ENCODE measurements at places on chromosomes 1 and 21. TPM values are rescaled to one million over a fixed set of nuclear protein-coding genes. Genes with fewer than 3 reads are reported as not detected.

Gene NUP210L
- total RNA-seq, result 0.41 TPM

Gene MYOC
- total RNA-seq, result under 0.01 TPM

Gene SELENBP1
- total RNA-seq, result 6.5 TPM

Gene OLIG2
- 14.7 TPM for total RNA-seq

Gene MX2
- 0.41 TPM for total RNA-seq

Gene COL6A2
- 15.5 TPM for total RNA-seq

Gene SPRR2G
- not detected for total RNA-seq

Gene FTCD
- total RNA-seq, result 0.41 TPM

Gene CLIC4
- 106 TPM for total RNA-seq

Gene TDRD5
- total RNA-seq, result 2.9 TPM

Gene ANGPTL1
- 2.0 TPM for total RNA-seq

Gene TMEM52
- 1.6 TPM for total RNA-seq

Gene CD2
- total RNA-seq, result not detected

Gene LCE2A
- total RNA-seq, result not detected

Gene NSL1
- total RNA-seq, result 60.3 TPM

Gene CFHR5
- total RNA-seq, result not detected

Gene RGS8
- total RNA-seq, result 39.5 TPM

Gene DYNLT5
- 1.2 TPM for total RNA-seq

Gene SH2D1B
- not detected for total RNA-seq

Gene LCE1C
- not detected for total RNA-seq

Gene DNAJC6
- 120 TPM for total RNA-seq

Gene NR0B2
- not detected for total RNA-seq

Gene EXOC8
- total RNA-seq, result 48.9 TPM

Gene MYCL
- 9.4 TPM for total RNA-seq

Gene MROH9
- not detected for total RNA-seq

Gene C1orf210
- not detected for total RNA-seq

Gene PRPF38B
- total RNA-seq, result 20.8 TPM

Gene SHE
- total RNA-seq, result 2.0 TPM

Gene CXADR
- total RNA-seq, result 405 TPM
